ENCODE measurements at places on chromosomes 3 and 15.

DNA sequence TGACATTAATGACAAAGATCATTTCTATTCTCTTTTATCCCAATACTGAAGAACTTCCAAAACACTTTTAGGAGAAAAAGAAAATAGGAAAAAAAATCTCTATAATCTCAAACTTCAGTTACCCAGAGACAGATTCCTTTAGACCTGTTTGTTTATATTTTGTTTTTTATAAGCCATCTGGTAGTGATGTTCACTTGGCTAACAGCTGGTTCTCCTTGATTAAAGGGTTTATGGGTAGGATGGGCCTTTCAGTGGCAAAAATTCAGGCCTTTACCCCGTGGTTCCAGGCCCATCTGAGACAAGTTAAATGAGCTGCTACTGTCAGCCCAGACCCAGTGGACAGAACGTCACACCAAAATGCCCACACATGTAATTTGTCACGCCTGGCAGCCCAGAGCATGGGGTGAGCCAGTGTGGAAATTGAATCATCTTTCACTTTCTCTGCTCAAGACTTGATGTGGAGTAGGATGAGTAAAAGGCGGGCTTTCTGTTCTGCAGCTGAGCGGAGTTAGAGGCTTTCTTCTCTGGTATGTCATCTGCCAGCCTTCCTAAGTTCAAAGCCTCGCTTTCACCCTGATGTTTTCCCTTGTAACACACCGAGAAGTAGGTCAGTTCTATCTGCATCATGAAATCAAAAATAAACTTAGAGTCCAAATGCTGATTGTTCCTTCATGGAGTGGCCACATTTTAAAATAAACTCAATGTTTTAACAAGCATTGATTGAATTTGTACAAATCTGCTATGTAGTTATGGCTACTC is 62.5 kb upstream of the SKOR1 start:
- H3K36me3 ChIP-seq, result peaks cover 6% of the 10 kb centered on the region
- peak overlapping the region; percentile 15 for H3K27ac ChIP-seq
- H3K4me1 ChIP-seq, result peaks cover 8% of the 10 kb centered on the region
- H3K27me3 ChIP-seq, result no peaks in the 10 kb centered on the region

DNA sequence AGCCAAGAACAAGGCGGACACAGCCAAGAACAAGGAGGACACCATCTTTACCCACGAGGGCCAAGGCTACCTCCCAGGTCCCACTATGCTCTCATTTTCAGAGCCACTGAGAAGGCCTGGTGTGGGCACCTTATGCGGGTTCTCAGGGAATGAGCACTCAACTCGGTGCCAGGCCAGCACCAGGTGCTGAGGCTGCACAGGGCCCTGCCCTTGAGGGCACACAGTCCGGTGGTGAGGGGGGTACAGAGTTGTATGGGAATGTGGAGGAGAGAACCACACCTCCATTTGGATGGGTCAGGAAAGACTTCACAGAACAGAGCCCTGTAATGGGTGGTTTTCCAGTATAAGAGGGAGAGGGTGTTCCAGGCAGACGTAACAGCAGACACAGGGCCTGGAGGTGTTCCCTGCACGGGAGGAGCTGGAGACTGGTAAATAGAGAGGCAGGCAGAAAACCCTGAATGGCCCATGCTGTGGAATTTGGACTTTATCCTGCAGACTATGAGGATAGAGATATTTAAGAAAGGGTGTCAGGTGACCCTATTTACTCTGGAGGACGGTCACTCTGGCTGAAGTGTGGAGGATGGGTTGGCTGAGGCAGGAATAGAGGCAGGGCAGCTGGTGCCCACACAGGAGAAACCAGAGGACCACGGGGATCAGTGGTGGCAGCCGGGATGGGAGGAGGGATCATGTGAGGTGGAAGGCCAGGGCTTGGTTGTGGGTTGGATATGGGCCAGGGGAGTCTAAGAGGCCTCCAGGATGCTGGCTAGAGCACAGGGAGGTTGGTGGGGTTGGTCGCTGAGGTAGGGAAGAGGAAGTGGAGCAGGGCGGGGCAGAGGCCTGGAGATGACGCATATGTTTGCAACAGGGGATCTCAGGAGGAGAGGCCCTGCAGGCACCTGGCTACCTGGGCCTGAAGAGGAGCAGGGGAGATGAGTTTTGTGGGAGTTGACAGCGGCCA is 34.6 kb downstream of the CRABP1 start:
- H3K36me3 ChIP-seq, result no peaks in the 10 kb centered on the region
- H3K4me3 ChIP-seq, result no peak overlapping the region
- DNase-seq, result no peak
- no peak overlapping the region for H3K27ac ChIP-seq

GRCh38 chr3:193711166-193711485 is 118.1 kb downstream of the OPA1 start:
- no peak for DNase-seq
- H3K27ac ChIP-seq, result no peak overlapping the region
- no peaks in the 10 kb centered on the region for H3K27me3 ChIP-seq
- H3K36me3 ChIP-seq, result no peaks in the 10 kb centered on the region

DNA sequence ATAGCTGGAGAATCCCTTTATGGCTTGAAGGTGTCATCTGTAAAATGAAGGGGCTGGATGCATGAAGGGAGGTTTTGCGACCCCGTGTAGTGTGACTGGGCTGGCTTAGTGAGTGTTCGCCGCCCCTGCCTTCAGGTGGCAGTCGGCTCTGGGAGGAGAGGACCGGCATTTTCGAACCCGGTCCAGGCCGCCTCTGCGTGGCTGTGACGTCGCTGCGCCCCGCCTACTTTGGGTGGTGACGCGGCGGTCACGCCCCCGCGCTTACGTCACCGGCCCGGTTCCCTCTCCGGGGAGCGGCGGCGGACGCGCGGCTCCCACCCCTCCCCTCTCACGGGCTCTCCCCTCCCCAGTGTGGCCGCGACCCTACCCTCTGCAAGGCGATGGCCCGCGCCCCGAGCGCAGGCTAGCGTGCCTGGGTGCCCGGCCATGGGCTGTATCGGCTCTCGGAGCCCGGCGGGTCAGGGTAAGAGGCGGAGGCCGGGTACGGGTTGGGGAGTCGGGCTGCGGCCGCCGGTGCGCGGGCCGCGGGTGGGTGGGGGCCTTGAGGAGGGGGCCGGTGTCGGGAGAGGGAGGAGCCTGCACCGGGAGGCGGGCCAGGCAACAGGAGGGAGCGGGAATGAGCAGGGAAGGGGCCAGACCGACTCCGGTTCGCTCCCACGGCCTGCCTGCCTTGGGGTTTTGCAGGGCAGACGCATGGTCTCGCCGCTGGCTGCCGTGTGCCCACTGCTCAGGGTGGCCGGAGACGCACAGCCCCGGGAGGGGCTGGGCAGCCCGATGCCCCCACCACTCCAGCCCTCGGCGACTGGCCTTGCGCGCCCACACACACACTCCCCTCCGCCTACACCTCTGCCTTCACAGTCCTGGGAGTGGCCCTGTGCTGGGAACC is 1.5 kb upstream of the FAM131A start:
- DNase-seq, result peak; percentile 90
- peaks cover 39% of the 10 kb centered on the region for H3K4me1 ChIP-seq
- peak overlapping the region; percentile 96 for H3K27ac ChIP-seq

DNA sequence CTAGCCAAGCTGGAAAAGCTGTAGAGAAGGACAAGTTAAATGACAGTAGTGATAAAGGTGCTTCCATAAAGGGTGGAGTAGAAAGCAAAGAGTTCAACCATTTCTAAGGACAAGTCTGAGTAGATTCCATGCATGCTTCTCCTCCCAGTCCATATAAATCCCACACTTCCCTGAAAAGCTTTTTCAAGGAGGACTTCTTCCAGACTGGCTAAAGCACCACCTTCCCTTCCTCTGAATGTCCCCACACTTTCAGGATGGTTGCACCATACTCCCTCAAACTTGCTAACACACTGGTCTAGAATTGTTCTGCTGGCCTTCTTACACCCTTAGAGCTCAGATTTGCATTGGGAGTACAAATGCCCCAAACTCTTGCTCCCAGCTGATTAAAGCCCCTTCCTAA is 40.9 kb downstream of the FBN1 start:
- peak overlapping the region; percentile 6 for H3K27ac ChIP-seq
- H3K36me3 ChIP-seq, result peaks cover 28% of the 10 kb centered on the region
- H3K4me1 ChIP-seq, result peaks cover 5% of the 10 kb centered on the region
- H3K27me3 ChIP-seq, result no peaks in the 10 kb centered on the region
- H3K4me3 ChIP-seq, result no peak overlapping the region

DNA sequence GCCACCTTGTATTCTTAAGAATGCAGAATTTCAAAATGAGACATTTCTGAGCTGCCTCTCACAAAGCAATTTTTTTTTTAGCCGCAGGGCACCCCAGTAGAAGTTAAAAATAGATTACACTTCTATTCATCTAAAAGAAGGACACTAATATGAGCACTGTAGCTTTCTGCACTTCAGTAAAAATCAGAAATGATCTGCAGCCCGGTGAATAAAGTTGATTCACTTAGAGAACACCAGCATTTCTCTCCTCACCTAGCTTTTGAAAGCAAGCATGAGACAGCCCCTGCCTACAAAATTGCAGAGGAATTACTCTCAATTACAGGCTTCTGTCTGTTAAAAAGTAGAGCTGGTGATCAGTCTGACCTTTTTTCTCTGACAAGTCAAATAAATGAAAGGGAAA is 1062.4 kb downstream of the FHIT start:
- no peak for DNase-seq
- H3K4me1 ChIP-seq, result no peaks in the 10 kb centered on the region
- no peak overlapping the region for H3K27ac ChIP-seq

- H3K4me1 ChIP-seq, result no peaks in the 10 kb centered on the region
- no peaks in the 10 kb centered on the region for H3K27me3 ChIP-seq
- H3K36me3 ChIP-seq, result no peaks in the 10 kb centered on the region
- H3K27ac ChIP-seq, result no peak overlapping the region
- H3K4me3 ChIP-seq, result no peak overlapping the region
Observed at GRCh38 chr3:177410730-177411129, 213.4 kb upstream of the TBL1XR1 start.

Data from muscle of leg (tissue), 16 donors.